Activated naive CD4-positive, alpha-beta T cell treated with anti-CD3 and anti-CD28 coated beads, Interleukin-2, amount 50 U/mL, for 72 hours (primary cell): ENCODE measurements at places on chromosomes 6 and 20. TPM values are rescaled to one million over a fixed set of nuclear protein-coding genes. Genes with fewer than 3 reads are reported as not detected.

SYS1 gene
- 33.3 TPM for total RNA-seq

C6orf47 gene
- 16.4 TPM for total RNA-seq

ANGPT4 gene
- total RNA-seq: not detected

TREM1 gene
- 6.1 TPM for total RNA-seq

CAGE1 gene
- total RNA-seq: not detected

RAET1G gene
- total RNA-seq: not detected

PDE10A gene
- total RNA-seq: not detected

COL12A1 gene
- total RNA-seq: 0.06 TPM

ERVFRD-1 gene
- total RNA-seq: not detected

ABRACL gene
- 93.8 TPM for total RNA-seq
